ENCODE measurements at places on chromosomes 11 and 22.

GRCh38 chr22:41775976-41776375 is 24.5 kb upstream of the CCDC134 start:
- DNase-seq, result no peak

GRCh38 chr11:118652681-118653181 is 26.7 kb downstream of the TREH start:
- no peak for DNase-seq

- DNase-seq, result no peak
These were observed 58.0 kb upstream of the MTNR1B start for GRCh38 chr11:92911478-92911877.

- no peak for DNase-seq
These were observed 87.4 kb upstream of the SYT13 start for GRCh38 chr11:45373506-45374035.

- no peak for DNase-seq
These were observed 41.6 kb downstream of the PRCP start for GRCh38 chr11:82858556-82859091.

DNA sequence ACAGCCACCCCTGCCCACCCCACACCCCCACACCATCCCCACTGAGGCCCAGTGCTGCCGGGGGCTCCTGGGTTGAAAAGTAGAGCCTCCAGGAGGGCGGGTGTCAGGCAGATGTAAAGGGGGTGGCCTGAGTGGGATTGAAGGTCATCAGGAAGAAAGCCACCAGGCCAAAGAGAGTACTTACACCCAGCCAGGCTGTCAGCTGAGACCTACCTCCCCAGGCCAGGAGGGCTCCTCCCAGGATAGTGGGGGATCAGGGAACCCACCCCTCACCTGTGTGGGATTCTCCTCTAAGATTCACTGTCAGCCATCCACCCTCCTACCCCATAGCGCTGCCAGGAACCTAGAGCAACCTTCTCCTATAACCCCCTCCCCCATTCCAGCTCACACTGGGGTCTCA is 17.2 kb upstream of the FCHSD2 start:
- no peak for DNase-seq

DNA sequence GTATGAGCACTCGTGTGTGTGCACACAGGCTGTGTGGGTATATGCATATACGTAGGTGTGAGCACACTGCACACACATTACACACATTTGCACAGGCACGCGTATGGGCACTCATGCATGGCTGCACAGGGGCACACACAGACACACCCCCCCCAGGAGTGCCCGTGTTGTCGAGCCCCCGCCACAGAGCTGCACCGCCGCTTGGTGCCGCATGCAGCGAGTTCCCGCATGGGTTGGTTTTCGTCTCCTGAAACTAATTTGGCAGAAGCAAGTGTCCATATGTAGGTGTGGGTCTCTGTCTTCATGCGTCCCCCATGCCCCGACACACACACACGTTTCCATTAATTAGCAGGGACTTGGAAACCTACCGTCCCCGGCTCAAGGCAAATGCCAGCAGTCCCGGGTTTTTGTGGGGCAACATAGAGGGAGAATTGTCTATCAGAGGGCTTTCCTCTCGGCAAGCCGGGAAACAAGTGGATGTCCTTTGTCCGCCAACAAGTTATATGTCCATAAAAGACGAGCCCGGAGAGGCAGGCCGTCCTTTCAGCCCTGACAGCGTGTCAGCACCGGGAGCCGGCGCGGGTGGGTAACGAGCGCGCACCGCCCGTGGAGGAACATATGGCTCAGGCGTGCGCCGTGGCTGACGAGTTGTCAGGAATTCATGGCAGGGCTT is 1291.7 kb downstream of the BRD1 start:
- no peak for DNase-seq

DNA sequence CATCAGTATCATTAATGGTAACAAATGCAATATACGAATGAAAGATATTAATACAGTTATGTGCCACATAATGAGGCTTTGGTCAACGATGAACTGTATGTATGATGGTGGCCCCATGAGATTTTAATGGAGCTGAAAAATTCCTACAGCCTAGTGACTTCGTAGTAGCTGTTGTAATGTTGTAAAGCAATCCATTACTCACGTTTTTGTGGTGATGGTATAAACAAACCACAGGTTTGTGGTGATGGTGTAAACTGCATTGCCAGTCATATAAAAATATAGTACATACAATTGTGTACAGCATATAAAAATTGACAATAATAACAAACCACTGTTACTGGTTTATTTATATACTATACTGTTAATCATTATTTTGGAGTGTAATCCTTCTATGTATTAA is 27.4 kb upstream of the GRIA4 start:
- DNase-seq, result no peak

- no peak for DNase-seq
These were observed 729 bp downstream of the IL17RA start for GRCh38 chr22:17085277-17086181.

DNA sequence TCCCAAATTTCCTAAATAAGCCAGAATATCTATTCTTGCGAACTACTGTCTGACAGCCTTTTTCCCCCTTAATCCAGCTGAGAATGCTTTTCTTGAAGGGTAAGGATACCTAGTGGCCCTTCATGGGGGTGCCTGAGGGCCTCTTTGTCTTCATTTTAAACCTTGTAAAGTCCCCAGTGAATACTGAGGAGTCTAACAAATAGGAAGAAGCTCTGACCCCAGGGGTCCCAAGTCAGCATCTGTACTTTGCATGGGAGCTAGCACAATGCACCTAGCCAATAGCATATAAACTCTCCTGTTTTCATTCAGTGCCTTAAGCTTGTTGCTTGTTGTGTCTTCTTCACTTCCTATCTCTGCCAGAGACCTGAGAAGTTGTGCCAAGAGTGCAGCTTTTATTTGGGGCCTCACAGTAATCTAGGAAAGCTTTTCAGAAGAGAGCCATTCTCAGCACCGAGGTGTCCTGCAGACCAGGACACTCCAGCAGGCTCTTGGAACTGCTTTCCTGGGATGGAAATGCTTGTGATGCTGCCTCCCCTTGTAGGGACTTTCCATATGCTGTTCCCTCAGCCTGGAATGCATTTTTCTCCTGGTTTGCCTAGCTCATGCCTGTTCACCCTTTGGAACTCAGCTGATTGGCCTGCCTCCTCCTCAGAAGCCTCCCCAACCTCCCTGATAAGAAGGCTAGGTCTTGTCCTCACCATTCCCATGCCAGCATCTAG is 37.2 kb downstream of the BMAL1 start:
- DNase-seq, result no peak

- DNase-seq, result no peak
These were observed 286.6 kb downstream of the ETS1 start for GRCh38 chr11:128300785-128301184.

DNA sequence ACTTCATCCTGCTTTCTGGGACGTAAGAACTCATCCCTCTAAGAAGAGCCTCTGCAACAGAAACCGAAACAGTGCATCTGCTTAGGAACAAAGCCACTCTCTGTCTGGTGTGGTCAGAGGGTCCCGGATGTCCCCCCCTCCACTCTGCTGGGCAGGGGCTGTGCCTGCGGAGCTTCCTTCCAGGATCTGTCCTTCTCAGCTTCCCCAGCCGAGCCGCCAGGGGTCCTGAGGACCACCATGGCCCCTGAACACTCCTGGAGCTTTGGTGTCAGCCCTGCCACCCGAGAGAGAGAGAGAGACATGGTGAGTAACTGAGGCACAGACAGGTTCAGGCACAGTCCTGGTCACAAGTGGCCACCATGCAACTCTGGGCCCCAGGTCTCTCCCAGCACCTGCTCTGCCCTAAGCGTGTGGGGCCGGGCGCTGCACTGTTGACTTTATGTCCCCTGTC is 24.4 kb upstream of the MGAT3 start:
- no peak for DNase-seq

DNA sequence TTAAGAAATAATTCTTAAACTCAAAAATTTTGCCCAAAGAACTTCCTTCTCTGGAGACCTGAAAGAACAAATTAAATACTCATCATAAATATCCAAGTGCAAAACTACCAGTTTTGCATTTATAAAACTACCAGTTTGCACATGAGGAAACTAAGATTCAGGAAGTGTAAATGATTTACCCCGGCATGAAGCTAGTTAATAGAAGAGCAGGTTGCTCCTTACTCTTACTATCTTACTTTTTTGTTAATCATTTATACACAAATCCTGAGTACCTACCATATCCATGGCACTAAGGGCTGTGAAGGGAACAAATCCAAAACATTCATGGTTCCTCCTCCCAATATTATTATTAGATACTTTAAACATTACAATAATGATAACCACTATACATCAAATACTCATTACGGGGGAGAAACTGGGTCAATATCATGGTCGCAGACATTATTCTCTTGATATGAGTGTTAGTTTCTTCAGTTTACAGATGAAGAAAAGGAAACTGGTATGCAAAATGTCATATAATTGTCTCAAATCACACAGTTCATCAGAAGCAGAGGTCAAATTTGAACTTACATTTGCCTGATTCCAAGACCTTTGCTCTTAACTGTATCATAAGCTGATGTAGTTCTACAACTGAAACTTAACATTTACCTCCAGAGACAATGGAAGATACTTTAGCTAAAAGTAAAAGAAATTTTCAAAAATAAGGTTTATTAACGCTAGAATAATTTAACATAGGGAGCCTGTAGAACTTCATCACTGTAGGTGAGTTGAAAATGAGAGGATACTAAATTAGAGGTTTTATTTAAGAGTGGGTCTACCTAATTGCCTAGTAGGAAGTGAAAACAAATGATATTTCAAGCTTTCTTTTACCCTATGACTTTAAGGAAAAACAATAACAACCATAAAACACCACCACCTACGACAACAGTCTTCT is 74.5 kb downstream of the FAM76B start:
- no peak for DNase-seq

DNA sequence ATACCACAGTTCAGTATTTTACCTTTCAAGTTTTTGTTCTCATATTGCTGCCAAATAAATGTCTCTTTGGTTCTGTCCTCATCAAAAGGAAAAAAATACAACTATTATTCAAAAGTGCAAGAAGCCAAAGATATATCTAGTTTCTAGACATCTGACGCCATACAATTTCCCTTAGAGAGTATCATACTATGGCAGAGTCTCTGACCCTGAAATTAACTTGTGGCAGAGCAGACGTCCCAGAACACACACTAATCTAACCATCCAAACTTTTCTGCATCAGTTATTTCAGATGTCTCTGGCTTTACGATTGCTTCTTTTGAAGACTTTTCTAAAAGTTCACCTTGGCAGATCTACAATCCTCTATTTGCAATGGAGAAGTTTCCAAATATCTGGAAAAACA is 2.7 kb downstream of the OR51T1 start:
- DNase-seq, result no peak

DNA sequence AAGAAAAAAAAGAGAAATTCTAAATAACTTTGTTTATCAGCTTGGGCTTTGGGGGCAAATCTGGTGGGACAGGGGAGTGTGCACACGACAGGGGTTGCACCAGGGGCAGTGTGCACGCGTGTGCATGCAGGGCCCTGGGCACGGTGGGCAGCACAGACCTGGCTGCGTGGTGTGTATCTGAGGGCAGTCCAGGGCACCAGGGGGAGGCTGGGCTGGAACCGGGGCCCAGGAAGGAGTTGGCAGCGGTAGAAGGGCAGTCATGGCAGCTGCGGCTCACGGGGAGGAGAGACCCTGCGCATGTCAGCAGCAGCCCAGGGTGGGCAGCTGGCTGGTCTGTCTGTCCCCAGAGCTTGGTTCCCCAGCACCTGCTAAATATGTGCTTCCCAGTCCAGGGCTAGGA is 4.3 kb downstream of the KRTAP5-5 start:
- DNase-seq, result no peak

DNA sequence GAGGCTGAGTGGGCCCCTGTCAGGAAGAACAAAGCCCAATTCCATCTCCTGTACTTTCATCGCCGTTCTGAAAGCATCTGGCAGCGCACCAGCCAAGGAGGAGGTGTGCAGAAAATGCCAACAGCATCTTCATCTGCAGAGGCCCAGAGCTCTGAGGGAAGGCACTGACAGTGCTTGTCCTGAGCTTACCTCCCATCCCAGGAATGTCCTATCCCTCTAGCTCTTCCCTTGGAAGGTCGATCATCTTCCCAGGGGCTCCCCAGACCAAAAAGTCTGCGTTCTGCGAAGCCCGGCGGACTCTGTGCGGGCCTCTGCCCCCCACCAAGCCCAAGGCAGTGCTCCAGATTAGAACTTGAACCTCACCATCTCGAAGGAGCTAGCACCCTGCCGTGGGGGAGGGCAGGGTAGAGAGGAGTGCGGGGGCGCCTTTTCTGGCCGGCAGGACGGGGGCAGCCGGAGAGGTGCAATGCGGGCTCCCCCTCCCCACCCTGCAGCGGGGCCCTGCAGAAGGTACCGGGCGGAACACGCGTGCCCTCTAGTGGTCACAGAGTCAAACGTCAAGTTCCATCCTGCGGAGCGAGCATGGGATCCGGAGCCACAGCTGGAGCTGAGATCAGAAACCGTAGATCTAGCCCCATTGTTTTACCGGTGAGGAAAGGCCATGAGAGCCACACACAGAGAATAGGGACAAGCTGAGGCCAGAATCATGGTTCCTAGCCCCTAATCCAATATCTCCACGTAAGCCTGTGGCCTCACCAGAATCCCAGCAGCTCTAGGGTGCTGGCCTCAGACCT is 5.0 kb downstream of the SCN2B start:
- peak; percentile 63 for DNase-seq

- no peak for DNase-seq
These were observed 11.3 kb downstream of the VPS37C start for GRCh38 chr11:61149624-61150615.

DNA sequence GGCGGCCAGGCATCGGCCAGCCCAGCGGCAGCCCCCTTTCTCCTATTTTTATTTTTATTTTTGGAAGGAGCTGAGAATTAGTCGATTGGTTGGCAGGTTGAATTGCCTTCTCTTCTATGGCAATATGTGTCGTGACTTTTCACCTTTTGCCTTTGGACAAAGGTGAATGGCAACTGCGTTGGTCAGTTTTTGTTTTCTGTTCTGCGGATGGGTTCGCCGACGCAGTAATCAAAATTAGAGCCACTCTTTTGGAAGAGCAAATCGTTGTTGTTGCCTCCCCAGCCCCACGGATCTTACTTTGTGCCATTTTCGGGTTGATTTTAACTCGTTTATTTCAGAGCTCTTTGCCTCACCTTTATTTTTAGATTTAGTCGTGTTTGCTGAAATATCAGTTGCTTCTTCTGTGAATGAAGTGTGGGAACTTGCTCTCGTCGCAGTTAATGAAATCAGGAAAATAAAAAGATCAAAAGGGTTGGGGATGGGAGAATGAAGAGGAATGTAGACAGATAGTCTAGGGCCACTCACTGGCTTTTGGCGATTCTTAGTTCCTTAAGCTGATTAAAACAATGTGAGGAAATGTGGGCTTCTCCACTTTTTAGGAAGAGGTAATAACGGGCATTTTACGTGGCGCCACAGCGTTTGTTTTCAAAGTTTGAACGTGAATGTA is 1.6 kb downstream of the CECR2 start:
- DNase-seq, result no peak

- DNase-seq, result no peak
These were observed 104.6 kb downstream of the SIK3 start for GRCh38 chr11:116993599-116993998.

DNA sequence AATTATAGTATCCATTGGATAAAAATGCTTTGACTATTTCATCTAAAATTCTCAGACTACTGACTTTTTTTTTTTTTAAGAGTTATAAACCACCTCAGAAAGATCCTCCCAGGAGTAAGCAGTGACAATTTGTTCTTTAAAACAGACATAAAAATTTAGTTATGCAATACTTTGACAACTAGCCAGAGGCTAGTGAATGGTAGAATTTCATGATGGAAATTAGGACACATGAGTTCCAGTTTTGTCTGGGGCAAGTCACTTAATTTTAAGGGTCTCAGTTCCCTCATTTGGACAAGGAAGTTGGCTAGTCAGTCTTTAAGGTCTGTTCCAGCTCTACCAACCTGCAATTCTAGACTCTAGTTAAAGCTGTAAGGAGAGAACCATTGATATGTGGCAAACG is 2.9 kb downstream of the IL18 start:
- DNase-seq, result no peak

- no peak for DNase-seq
These were observed 9.9 kb upstream of the MAFF start for GRCh38 chr22:38191731-38192474.
